ENCODE measurements at places on chromosomes 1 and 21.

GRCh38 chr1:2019172-2019543 is at the start of gene GABRD:
Gene GABRD (plus strand): TSS chr1:2019345. CDS start chr1:2019424, 79 bp downstream.
- DNase-seq = no peak

DNA sequence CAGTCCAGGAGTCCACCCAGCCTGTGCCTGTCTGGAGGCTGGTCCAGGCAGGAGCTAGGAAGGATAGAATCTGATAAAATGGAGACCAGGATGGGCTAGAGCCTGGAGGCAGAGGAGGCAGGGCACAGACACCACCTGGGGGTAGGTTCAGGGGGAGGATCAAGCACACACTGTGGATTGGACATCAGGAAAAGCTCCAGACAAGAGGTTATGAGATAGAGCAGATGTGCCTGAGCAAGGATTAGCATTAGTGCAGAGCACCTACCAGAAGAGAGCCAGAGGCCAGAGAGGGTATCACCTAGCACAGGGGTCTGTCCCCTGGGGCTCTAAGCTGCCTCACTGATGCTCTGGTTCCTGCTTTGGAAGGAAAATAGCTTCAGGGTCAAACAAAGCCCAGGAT is 216.7 kb upstream of the ZC3H12A start:
- DNase-seq = no peak

GRCh38 chr1:218904416-218904815 is 269.3 kb upstream of the LYPLAL1 start:
- no peak for DNase-seq

- DNase-seq = peak; percentile 87
Observed at GRCh38 chr1:16913833-16914662, 7.7 kb upstream of the CROCC start.

GRCh38 chr21:42427809-42428419 is 24.2 kb downstream of the UBASH3A start:
- DNase-seq = no peak

DNA sequence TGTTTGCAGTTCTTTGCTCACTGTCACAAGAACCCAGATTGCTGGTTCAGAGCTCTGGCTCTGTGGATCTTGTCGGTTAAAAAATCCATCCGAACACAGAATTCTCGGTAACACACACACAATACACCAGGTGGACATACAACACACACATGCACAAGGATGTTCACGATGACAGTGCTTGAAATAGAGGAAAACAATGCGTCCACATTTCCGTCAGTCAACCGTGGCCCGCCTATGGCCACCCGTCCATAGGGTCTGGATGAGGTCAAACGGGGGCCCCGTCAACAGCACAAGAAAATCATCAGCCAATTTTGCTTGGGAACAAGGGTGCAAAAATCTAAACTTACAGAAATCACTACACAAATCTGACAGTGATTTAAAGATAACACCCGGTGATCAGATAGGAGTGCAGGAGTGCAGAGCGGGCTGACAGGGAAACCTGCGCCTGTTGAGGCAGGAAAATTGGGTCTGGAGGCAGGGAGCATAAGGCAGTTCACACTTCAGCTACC is 50.4 kb upstream of the SLC19A1 start:
- no peak for DNase-seq

- DNase-seq = no peak
Observed at GRCh38 chr21:36010801-36011200, 49.5 kb downstream of the SETD4 start.

- DNase-seq = no peak
Observed at GRCh38 chr21:26599261-26599660, 26.2 kb upstream of the CYYR1 start.

DNA sequence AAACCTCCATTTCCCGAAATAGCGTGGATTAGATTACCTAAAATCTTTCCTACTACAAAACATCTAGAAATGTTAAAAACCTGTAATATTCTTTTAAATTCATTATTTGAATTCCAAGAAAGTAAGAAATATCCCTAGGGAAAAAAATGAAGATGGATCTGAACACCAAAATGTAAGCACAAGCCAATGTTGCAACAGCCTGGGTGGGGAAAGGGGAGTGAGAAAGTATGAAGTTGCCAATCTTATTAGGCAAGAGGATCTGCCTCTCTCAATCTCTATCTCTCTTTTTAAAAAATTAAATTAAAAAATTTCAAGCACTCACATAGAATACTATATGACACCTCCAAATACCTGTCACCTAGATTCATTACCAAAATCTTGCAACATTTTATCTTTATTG is 74.9 kb upstream of the IRF2BP2 start:
- no peak for DNase-seq

DNA sequence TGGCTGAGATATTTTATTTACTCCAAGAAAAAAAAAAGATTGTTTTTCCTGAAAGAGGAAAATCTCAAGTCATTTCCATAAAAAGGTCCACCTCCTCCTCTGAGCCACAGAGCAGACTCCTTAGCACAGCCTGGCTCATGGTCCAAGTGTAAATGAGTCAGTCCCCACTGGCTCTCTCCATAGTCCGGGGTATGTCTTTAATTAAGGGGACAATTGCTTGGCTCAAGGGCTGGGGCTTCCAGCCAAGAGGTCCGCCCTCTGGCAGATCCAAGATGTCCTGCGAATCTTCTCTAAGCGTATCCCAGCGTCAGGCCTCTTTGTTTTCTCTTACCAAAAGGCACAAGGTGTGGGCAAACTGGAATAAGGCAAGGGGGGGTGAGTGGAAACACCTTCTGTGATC is 33.3 kb downstream of the FOXD2 start:
- no peak for DNase-seq

- DNase-seq = no peak
Observed at GRCh38 chr1:87451229-87451920, 122.7 kb downstream of the LMO4 start.

DNA sequence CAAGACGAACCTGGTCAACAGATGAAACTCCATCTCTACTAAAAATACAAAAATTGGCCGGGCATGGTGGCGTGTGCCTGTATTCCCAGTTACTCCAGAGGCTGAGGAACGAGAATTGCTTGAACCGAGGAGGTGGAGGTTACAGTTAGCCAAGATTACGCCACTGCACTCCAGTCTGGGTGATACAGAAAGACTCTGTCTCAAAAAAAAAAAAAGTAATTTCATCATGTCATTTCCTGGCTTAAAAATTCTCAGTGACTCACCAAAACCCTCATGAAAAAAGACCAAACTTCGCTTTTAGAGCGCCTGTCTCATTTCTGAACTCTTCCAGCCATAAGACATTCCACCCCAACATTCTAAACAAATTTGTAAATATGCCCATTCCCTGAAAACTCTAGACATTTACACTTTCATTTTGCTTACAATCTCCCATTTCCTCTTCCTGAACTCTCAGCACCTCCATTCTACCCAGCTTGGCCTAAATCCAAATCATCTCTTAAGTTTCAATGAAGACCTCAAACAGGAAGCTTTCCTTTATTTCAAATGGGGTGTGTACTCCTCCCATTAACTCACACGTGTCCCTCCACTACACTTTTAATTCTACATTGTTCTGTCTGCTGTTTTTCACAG is 50.5 kb upstream of the PRRC2C start:
- no peak for DNase-seq

DNA sequence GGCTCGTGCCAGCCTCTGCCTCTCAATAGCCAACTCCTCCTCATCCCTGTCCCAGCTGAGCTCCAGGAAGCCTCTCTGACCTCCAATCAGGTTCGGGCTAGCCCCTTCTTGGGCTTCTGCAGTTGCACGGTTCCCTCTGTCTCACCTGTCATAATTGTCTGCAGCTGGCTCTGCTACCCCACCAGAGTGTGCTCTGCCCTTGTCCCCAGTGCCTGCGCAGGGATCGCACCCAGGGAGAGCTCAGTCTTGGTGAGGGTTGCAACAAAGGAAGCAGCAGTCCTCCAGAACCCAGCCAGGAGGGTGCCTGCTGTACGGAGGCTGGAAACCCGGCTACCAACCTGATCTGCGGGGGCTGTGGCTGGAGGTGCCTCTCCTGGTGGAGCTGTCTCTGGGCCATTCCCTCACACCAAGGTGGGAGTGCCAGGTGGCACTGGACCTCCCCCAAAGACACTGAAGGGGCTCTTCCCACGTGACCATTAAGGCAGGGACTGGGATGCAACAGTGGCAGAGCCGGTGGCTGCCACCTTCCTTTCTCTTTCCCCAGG is 63.5 kb upstream of the DMRTB1 start:
- DNase-seq = no peak

GRCh38 chr1:9101510-9102146 is 27.3 kb downstream of the GPR157 start:
- DNase-seq = peak; percentile 76

DNA sequence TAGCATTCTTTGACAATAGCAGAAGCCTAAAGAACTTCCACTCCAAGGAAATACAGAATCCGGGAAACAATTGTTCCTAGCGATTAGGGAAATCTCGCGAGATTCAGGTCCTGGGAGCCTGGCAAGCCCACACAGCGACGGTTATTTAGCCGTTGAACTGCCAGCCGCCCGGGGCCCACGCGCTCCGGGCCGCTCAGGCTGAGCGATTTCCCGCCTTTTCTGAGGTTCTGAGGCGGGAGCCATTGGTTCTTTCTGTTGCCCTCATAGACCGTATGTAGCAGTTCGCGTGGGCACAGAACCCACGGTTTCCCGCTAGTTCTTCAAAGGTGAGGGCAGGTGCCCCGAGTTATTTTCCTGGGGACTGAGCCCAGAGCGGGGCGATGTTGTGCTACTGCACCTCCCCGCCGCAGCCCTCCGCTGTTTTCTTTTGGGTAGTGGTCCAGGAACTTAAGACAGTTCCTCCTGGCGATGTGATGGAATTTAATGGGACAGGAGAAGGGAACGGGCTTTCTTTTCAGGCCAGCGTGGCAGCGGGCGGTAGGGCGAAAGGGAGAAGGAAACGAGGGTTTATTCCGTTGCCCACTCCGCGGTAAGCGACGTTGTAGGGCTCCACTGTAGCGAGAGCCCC is at the start of gene SYCP1:
Gene SYCP1, plus strand, starts transcription at position 171 of the 628 bp plus-strand sequence. CDS start 602 bp downstream, outside the sequence.
- no peak for DNase-seq

GRCh38 chr1:43689289-43689688 is 18.0 kb upstream of the ST3GAL3 start:
- no peak for DNase-seq

DNA sequence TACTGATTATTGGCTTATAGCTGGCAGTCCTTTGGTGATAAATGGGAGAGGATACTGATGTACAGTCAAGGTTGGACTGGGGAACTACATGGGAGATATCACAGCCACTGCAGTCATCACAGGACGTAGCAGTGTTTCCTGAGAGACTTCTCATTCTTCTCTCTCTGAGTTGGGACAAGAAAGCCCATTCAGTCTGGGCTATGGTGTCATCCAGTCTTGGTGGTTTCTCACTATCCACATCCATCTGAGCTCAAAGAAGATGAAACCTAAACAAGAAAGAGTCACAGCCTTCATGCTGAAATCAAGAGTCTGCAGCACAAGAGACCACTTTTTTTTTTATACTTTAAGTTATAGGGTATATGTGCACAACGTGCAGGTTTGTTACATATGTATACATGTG is 12.8 kb upstream of the CD53 start:
- DNase-seq = no peak

GRCh38 chr1:222413991-222414549 is 133.8 kb downstream of the HHIPL2 start:
- no peak for DNase-seq

DNA sequence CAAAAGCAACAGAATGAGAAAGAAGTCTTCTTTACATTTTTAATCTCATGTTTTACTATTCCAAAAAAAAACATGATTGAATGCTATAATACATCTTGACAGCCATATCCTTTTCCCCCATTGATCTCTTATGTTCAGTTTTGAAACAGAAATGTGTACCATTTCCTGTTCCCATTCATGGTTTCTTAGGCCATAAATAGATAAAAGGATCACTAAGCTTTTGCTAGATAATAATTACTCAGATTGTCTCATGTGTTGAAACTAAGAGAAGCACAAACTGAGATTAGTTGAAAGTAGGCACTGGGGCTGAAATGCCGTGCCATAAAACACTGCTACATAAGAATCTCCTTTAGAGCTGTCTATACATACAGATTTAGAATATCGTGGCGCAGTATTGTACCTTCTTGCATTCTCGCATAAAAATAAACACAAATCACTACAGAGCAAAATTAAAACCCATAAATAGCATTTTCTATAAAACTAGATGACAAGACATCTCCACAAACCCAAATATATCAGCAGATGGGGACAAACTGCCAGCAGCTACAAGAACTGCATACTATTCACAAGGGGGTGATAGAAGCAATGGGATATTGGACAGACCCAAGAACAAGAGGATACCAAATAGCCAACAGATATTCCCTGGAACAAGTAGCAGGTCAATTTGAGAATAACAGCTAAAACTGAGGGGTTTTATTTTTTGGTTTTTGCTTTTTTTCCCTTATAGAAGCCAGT is 405.3 kb upstream of the PRMT6 start:
- DNase-seq = no peak

- DNase-seq = no peak
Observed at GRCh38 chr1:66354311-66355201, 179.4 kb upstream of the SGIP1 start.

GRCh38 chr1:41377397-41377796 is 16.2 kb downstream of the FOXO6 start:
- no peak for DNase-seq

DNA sequence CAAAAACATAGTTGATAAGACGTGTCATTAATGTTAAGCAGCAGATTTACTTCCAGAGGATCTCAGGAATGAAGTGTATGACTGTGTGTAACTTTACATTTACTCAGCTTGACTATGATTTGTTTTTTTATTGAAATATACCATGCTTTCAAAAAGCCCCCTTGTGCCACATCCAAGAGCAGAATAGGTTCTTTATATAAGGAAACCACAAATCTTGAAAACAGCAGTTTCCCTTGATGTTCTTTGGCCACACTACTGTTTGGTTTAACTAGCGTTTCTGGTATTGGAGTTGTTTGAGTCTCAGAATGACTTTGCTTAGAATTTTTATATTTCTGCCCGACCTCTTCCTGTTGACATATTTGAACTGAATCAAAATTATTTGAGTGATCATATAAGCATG is 25.0 kb downstream of the LRRC8C start:
- DNase-seq = no peak

GRCh38 chr1:145995148-145995881 is 1.1 kb downstream of the TXNIP start:
- DNase-seq = no peak

GRCh38 chr1:37342736-37343135 is 131.6 kb upstream of the ZC3H12A start:
- DNase-seq = no peak

GRCh38 chr1:220533504-220534109 is 5.7 kb downstream of the MARK1 start:
- DNase-seq = no peak

All from GM12891 (cell line).